ENCODE measurements at places on chromosomes 3 and 15. TPM values are rescaled to one million over a fixed set of nuclear protein-coding genes. Genes with fewer than 3 reads are reported as not detected.

The CPN2 gene
- total RNA-seq: not detected

The SEMA3F gene
- 183 TPM for total RNA-seq

The PSMD2 gene
- total RNA-seq: 478 TPM

The GPR156 gene
- total RNA-seq: 0.14 TPM

The DVL3 gene
- total RNA-seq: 21.9 TPM

The SLC12A1 gene
- not detected for total RNA-seq

The SEMA5B gene
- 0.37 TPM for total RNA-seq

The PPP1R14D gene
- total RNA-seq: not detected

The SGO1 gene
- total RNA-seq: 4.8 TPM

The SLC22A14 gene
- total RNA-seq: not detected

All from airway epithelial cell (primary cell).